ENCODE measurements at places on chromosomes 3 and 15. TPM values are rescaled to one million over a fixed set of nuclear protein-coding genes. Genes with fewer than 3 reads are reported as not detected.
A peak's percentile ranks its signal among the peaks of the same experiment; 100 is the strongest.

Gene GLCE
- total RNA-seq, result 24.8 TPM

Gene TASOR
- total RNA-seq, result 49.3 TPM

Gene PLA2G4B
- 4.7 TPM for total RNA-seq

Gene SLC2A2
- not detected for total RNA-seq

Gene B3GNT5
- total RNA-seq, result 44.5 TPM

- H3K4me1 ChIP-seq, result no peaks in the 10 kb centered on the region
- no peaks in the 10 kb centered on the region for H3K27me3 ChIP-seq
- no peak overlapping the region for H3K4me3 ChIP-seq
- H3K27ac ChIP-seq, result no peak overlapping the region
- DNase-seq, result no peak
- no peaks in the 10 kb centered on the region for H3K36me3 ChIP-seq
These were observed 62.9 kb downstream of the ADCY5 start for GRCh38 chr3:123385981-123386380.

DNA sequence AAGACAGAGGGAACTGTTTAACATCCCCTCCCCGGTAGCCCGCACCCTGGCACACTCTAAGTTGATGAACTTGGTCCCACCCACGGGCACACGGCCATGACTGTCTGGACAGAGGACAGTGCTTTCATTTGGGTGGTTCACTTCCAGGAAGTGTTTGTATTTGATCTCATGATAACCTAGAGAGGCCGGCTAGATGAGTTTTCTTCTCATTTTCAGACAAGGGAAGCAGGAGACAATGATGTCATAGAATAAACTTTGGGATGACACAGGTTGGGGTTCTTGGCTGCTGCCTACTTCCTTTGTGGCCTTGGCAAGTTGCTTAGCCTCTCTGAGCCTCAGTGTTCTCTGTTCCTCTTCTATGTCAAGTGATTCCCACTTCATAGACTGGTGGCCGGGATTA lies 16.1 kb upstream of the LYSMD4 start:
- peaks cover 5% of the 10 kb centered on the region for H3K4me1 ChIP-seq
- H3K4me3 ChIP-seq, result no peak overlapping the region
- peak overlapping the region; percentile 64 for H3K27ac ChIP-seq
- H3K27me3 ChIP-seq, result no peaks in the 10 kb centered on the region
- DNase-seq, result no peak
- no peaks in the 10 kb centered on the region for H3K36me3 ChIP-seq

DNA sequence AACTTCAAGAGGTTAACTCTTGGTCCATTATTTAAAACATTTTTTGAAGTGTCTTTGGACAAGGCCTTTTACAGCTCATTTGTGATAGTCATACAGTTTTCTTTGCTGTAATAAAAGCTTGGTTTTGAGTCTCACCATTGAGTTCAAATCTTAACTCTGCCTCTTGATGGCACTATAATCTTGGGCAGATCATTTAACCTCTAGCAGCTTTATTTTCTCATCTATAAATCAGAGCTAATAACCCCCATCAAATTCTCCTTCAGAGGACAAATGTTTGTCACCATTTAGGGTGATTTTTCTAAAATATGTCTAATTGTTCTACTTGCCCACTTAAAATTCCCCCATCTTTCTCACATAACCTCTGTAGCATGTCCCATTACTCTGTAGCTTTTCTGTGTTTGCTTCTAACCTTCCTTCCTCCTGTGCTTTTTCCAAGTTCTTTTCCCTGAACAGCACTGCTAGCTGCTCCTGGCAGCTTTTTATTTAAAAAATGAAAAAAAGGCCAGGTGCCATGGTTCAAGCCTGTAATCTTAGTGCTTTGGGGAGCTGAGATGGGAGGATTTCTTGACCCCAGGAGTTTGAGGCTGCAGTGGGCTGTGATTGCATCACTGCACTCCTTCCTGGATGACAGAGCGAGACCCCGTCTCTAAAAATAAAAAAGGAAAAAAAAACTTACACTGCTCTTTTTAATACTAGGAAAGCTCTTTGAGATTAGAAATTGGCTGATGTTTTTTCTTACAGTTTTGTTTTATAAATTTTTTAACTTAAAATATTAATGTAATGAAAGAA lies 28.5 kb downstream of the UBE2E1 start:
- no peaks in the 10 kb centered on the region for H3K27me3 ChIP-seq
- H3K4me3 ChIP-seq, result no peak overlapping the region
- H3K4me1 ChIP-seq, result peaks cover 15% of the 10 kb centered on the region
- H3K36me3 ChIP-seq, result no peaks in the 10 kb centered on the region
- no peak for DNase-seq

DNA sequence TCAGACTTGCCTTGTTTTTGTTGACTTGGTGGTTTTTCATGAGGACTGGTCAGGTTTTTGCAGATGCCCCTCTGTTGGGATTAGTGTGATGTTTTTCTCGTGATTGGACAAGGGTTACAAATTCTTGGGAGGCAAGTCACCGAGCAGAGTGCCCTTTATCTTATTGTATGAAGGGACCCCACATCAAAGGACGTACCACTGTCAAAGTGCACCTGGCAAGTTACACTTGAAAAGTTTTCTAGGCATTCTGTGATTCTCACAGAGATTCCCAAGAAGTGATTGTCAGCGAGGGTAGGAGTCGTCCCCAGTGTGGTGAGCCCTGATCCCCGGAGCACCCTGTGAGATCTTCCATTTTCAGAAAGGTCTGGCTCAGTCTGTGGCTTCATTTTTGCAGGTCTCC lies 110.1 kb downstream of the POLR2M start:
- H3K4me1 ChIP-seq, result no peaks in the 10 kb centered on the region
- H3K27ac ChIP-seq, result no peak overlapping the region
- no peaks in the 10 kb centered on the region for H3K36me3 ChIP-seq
- H3K27me3 ChIP-seq, result no peaks in the 10 kb centered on the region

GRCh38 chr3:36695769-36696137 lies 68.6 kb downstream of the DCLK3 start:
- no peaks in the 10 kb centered on the region for H3K36me3 ChIP-seq
- H3K27ac ChIP-seq, result no peak overlapping the region
- no peaks in the 10 kb centered on the region for H3K27me3 ChIP-seq
- no peak overlapping the region for H3K4me3 ChIP-seq

DNA sequence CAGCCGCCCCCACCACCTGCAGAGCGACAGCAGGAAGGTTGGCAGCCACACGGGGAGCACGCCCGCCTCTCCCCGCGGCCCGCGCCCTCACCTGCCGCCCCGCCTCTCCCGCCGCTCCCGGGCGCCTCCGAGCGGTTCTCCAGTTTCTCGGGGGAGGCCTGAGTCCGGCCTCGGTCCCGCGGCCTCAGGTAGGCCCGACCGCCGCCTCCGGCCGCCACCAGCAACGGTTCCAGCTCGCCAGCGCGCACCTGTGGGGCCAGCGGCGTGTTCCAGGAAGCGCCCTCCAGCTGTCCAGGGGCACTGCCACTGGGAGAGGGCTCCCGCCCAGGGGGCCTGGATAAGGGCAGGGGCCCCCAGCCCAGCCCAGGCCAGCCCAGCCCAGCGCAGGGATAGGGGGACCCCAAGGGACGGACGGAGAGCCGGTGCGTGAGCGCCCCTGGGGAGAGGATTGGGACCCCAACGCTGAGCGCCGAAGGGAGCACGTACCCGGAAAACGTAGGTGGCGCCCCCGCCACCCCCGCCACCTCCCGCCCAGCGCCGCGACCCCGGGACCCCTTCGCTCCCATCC lies 2.2 kb downstream of the LTK start:
- H3K27me3 ChIP-seq, result peaks cover 6% of the 10 kb centered on the region
- H3K27ac ChIP-seq, result no peak overlapping the region
- no peaks in the 10 kb centered on the region for H3K36me3 ChIP-seq
- no peak overlapping the region for H3K4me3 ChIP-seq

DNA sequence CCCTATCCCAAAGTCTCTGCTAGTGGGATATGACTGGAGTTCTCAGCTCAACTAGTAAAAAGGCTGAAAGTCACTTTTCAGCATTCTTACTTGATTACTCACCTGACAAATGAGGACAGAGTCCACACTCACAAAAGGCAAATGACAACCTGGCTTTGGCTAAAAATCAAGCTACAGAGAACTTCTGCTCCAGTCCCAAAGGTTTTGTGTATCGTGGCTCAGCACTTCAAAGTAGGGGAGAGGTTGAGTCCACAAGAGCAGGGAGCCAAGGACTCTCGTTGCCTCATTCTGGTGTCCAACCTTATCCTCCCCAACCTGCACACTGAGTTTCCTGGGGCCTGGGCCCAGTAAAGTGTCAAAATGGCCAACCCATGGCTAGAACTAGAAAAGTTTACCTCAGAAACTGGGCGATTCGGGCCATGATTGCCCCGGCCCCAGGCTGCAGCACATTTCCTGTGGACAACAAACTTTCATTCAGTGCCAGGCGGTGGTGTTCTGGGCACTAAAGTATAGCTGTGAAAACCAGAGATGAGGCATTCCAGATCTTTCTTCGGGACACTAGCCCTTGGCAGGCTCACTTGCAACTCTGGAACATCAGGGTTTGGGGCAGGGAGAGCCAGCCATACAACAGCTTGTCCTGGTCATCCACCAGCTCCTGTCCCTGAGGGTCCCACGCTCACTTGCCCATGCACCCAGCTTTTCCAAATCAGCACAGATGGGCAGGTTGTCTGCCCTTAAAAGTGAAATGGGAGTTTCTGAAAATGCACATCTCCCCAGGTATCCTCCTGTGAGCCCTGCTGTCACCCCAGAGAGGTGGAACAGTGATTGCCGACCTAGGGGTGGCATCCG lies 3.1 kb downstream of the ACAA1 start:
- peak overlapping the region; percentile 62 for H3K27ac ChIP-seq
- no peak for DNase-seq
- H3K4me1 ChIP-seq, result peaks cover 48% of the 10 kb centered on the region
- H3K4me3 ChIP-seq, result no peak overlapping the region
- peaks cover 59% of the 10 kb centered on the region for H3K36me3 ChIP-seq
- no peaks in the 10 kb centered on the region for H3K27me3 ChIP-seq

DNA sequence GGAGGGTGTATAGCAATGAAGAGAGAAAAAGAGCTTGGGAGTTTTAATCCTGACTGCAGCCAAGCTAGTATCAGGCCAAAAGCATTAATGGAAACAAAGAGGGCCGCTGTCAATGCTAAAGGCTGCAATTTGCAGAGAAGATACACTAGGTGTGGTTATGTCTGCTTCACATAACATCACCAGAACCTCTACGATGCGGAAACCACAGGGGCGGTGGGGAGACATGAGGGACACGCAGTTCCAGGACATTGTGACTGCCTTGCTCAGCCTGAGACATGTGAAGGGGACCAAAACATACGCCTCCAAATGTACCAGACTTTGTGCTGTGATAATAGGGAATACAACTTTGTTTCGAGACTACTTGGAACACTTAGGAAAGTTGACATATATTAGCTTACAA lies 88.4 kb downstream of the APBA2 start:
- H3K4me3 ChIP-seq, result no peak overlapping the region
- no peaks in the 10 kb centered on the region for H3K36me3 ChIP-seq
- H3K27ac ChIP-seq, result no peak overlapping the region
- DNase-seq, result no peak

GRCh38 chr15:100890051-100890720 lies 10.6 kb downstream of the ALDH1A3 start:
- DNase-seq, result no peak
- peak overlapping the region; percentile 40 for H3K27ac ChIP-seq
- H3K27me3 ChIP-seq, result no peaks in the 10 kb centered on the region
- H3K4me1 ChIP-seq, result no peaks in the 10 kb centered on the region
- H3K36me3 ChIP-seq, result no peaks in the 10 kb centered on the region

DNA sequence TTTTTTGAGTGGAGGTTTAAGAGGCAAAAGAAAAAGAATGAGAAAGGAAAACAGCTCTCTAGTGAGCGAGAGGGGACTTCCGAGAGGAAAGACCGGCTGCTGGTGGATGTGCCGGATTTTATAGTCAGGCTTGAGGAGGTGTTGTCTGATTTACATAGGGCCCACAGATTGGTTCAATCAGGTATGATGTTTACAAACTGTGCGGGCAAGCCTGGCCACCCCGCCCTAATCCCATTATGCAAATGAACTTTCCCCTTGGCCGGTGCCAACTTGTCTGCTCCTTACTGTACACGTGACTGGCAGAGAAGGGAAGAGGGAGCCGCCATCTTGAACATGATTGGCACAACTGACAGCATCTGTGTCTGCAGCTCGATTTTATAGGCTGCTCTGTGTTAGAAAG lies 44.7 kb downstream of the FAM43A start:
- H3K4me1 ChIP-seq, result no peaks in the 10 kb centered on the region
- no peaks in the 10 kb centered on the region for H3K36me3 ChIP-seq
- no peak overlapping the region for H3K27ac ChIP-seq

DNA sequence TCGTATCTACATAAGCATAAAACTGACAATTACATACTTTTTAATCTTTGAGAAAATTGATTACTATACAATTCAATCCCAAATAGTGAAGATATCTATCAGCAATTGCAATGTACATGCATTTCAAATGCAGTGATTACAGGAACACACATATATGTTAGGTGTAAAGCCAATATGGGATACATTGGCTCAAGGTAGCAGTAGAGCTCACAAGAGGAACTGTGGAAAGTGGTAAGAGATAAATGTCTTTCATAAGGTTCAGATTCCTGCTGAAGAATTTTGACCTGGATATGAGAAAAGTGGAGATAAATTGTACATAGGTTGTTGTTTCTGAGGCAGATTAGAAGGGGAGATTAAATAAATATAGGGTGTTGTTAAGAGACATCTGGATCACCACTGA lies 1280.5 kb downstream of the OTOL1 start:
- no peak overlapping the region for H3K4me3 ChIP-seq
- H3K27ac ChIP-seq, result no peak overlapping the region
- no peaks in the 10 kb centered on the region for H3K36me3 ChIP-seq
- no peak for DNase-seq

GRCh38 chr15:55353025-55353424 lies 34.0 kb downstream of the PIGB start:
- no peak overlapping the region for H3K4me3 ChIP-seq
- H3K4me1 ChIP-seq, result no peaks in the 10 kb centered on the region
- no peaks in the 10 kb centered on the region for H3K27me3 ChIP-seq
- DNase-seq, result no peak
- H3K27ac ChIP-seq, result no peak overlapping the region

DNA sequence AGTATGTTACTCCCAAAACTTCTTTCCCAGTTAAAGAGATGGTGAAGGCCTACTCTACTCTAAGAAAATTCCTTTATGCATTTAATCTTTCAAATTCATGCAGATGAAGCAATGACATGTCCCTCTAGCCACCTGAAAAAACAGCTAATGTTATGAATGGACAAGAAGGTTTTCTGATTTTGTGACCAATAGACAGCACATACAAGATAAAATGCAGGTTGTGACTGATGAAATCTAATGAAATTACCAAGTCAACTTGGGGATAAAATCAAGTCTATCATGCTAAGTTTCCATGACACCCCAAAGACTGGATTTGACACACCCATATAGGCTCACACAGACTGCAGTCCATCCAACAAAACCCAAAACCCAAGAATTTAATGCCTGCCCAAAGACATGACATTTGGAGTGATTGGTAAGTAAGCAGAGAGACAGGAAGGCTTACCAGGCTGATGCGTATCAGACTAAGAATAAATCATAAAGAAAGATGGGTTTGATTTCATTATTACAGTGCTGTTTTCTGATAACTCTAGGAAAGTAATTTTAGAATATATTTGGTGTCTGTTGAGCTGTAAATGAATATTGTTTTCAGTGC lies 26.4 kb downstream of the CD47 start:
- H3K4me3 ChIP-seq, result no peak overlapping the region
- H3K27me3 ChIP-seq, result no peaks in the 10 kb centered on the region
- H3K27ac ChIP-seq, result no peak overlapping the region
- H3K36me3 ChIP-seq, result no peaks in the 10 kb centered on the region
- H3K4me1 ChIP-seq, result no peaks in the 10 kb centered on the region

- peaks cover 32% of the 10 kb centered on the region for H3K4me1 ChIP-seq
- H3K4me3 ChIP-seq, result no peak overlapping the region
- no peaks in the 10 kb centered on the region for H3K36me3 ChIP-seq
- H3K27ac ChIP-seq, result peak overlapping the region; percentile 17
- no peaks in the 10 kb centered on the region for H3K27me3 ChIP-seq
- no peak for DNase-seq
These were observed 17.8 kb upstream of the MAP4 start for GRCh38 chr3:48034000-48034516.

All from upper lobe of left lung (tissue), 6 donors.